A549 treated with AZD2906 at 1 μM for 4 hours (cell line): ENCODE measurements at places on chromosomes 1 and 21. TPM values are rescaled to one million over a fixed set of nuclear protein-coding genes. Genes with fewer than 3 reads are reported as not detected.

The PRDM16 gene
- total RNA-seq, result 0.15 to 0.49 TPM (median 0.18 TPM) in 5 replicates

The UFC1 gene
- total RNA-seq, result 87.5 to 144 TPM (median 90.2 TPM) in 5 replicates

The KCNH1 gene
- total RNA-seq, result 1.8 to 2.9 TPM (median 2.1 TPM) in 5 replicates

The PTAFR gene
- 0.09 to 0.17 TPM (median 0.13 TPM) in 5 replicates for total RNA-seq

The TSACC gene
- 2.0 to 2.7 TPM (median 2.0 TPM) in 5 replicates for total RNA-seq

The HES3 gene
- not detected in 5 replicates for total RNA-seq

The FAM43B gene
- total RNA-seq, result 2.8 to 4.1 TPM (median 3.7 TPM) in 5 replicates

The CACNA1S gene
- total RNA-seq, result 0.01 TPM in 2 of 5 replicates, not detected in the others

The SPATA1 gene
- 0.66 to 1.1 TPM (median 0.80 TPM) in 4 of 5 replicates, not detected in the other for total RNA-seq

The CHRM3 gene
- 0.01 to 0.09 TPM (median 0.03 TPM) in 5 replicates for total RNA-seq

The KRTAP22-2 gene
- not detected in 5 replicates for total RNA-seq

The SLC2A5 gene
- 0.29 to 0.77 TPM (median 0.67 TPM) in 5 replicates for total RNA-seq

The FAM72A gene
- total RNA-seq, result 9.9 to 10.3 TPM (median 10.2 TPM) in 5 replicates

The SYT14 gene
- 0.03 to 0.09 TPM (median 0.07 TPM) in 5 replicates for total RNA-seq
